ENCODE measurements at places on chromosomes 6 and 20. TPM values are rescaled to one million over a fixed set of nuclear protein-coding genes. Genes with fewer than 3 reads are reported as not detected.
A peak's percentile ranks its signal among the peaks of the same experiment; 100 is the strongest.

GRCh38 chr6:39956936-39957335 is 22.7 kb upstream of the MOCS1 start:
- H3K36me3 ChIP-seq: no peaks in the 10 kb centered on the region

- H3K4me1 ChIP-seq: peaks cover 12% of the 10 kb centered on the region
- DNase-seq: no peak
- H3K27me3 ChIP-seq: peaks cover 6% of the 10 kb centered on the region
- H3K27ac ChIP-seq: no peak overlapping the region
- no peak overlapping the region for H3K4me3 ChIP-seq
- no peaks in the 10 kb centered on the region for H3K36me3 ChIP-seq
These were observed 227.4 kb downstream of the PHACTR1 start for GRCh38 chr6:12944001-12944400.

ISM1 gene
- not detected for total RNA-seq

CASS4 gene
- total RNA-seq: 13.2 TPM

DNA sequence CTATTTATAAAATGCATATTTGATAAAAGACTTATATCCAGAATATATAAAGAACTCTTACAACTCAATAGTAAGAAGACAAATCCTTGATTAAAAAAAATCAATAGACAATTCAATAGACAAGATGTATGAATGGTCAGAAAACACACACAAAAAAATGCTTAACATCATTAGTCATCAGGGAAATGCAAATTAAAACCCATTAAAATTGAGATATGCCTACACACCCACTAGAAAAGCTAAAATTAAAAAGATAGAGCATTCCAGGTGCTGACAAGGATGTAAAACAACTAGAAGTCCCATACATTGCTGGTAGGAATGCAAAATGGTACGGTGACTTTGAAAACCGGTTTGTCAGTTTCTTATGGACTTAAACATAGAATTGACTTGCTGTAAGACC is 127.1 kb downstream of the TFAP2B start:
- H3K4me3 ChIP-seq: no peak overlapping the region
- H3K36me3 ChIP-seq: no peaks in the 10 kb centered on the region
- H3K4me1 ChIP-seq: no peaks in the 10 kb centered on the region
- DNase-seq: no peak

POM121L2 gene
- total RNA-seq: not detected

DNA sequence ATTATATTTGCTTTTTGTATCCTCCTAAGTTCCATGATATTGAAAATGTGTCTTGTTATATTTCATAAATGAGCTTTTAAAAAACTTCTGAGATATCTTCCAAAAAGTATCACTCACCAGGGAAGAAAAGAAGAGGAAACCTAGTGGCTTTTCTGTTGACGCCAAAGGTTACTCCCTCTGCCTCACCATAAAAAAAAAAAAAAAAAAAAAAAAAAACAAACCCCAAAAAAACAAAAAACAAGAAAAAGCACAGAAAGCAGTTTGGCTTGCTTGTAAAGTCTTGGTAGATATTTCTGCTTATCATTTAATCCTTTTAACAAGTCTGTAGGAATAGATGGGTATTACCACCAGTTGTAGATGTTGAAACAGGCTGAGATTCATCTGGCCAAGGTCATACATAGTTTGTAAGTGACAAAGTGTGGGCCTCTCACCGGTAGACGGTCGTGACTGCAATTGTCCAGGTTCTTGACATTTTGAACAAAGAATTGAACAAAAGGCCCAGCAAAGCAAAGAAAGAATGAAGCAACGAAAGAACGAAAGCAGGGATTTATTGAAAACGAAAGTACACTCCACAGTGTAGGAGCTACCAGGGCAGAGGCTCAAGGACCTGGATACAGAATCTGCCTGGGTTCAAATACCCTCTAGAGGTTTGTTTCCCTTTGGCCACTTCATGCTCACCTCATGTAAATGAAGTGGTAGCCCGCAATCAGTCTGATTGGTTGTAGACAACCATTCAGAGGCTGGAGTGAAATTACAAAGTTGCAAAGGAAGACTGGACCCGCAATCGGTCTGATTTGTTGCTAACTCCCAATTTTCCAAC is 11.6 kb upstream of the ELOVL5 start:
- DNase-seq: no peak
- peak overlapping the region; percentile 87 for H3K4me3 ChIP-seq
- H3K27ac ChIP-seq: peak overlapping the region; percentile 97
- H3K4me1 ChIP-seq: peaks cover 48% of the 10 kb centered on the region

SPATA2 gene
- 9.0 TPM for total RNA-seq

PDE10A gene
- not detected for total RNA-seq

BEND6 gene
- total RNA-seq: not detected

CLDN20 gene
- not detected for total RNA-seq

DNA sequence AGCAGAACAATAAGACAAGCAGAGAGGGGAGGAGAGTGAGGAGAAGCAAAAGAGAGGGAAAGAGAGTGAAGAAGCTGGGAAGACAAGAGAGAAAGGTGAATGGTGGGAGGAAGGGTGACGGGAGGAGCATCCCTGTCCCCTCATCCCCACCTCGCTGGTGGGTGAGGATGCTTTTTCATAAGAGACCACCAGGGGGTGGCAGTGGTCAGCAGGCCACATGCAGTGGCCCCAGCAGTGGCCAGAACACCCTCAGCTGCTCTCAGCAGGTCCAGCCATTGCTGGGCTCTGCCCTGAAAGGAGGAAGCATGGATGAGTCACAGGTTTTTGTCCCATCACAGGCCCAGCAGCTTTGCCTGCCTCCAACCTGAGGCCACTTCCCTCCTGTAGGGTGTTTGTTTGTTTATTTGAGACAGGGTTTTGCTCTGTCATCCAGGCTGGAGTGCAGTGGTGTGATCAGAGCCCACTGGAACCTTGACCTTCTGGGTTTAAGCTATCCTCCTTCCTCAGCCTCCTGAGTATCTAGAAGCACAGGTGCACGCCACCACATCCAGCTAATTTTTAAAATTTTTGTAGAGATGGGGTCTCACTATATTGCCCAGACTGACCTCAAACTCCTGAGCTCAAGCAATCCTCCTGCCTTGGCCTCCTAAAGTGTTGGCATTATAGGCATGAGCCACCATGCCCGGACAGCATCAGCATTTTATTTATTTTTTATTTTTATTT is 24.0 kb downstream of the FGD2 start:
- no peak overlapping the region for H3K4me3 ChIP-seq
- peak; percentile 63 for DNase-seq
- peaks cover 29% of the 10 kb centered on the region for H3K36me3 ChIP-seq
- no peaks in the 10 kb centered on the region for H3K27me3 ChIP-seq
- peak overlapping the region; percentile 86 for H3K27ac ChIP-seq

SLC24A3 gene
- total RNA-seq: not detected

C20orf144 gene
- 0.33 TPM for total RNA-seq

ZFP57 gene
- total RNA-seq: not detected

SIRPB1 gene
- 5.1 TPM for total RNA-seq

DNA sequence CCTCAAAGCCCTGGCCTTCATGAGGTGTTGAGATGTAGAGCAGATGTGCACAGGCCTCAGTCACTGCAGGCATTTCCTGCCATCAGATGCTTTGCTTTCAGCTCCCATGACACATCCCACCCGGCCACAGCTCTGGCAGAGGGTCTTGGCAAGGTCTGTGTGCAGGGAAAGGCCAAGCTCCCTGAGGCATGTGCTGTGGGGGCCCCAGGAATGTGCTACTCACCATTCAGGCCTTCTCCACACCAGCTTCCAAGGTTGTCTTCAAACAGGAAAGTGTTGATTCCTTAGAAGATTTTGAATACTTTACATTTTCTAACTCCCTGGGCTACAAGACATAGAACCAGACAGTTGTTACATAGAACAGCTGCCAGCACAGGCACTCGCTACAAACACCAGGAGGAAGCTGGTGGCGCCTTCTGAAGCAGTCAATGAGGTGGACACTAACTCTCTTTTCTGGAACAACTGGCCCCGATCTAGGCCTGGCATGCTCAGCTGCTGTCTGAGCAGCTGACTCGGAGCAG is 27.8 kb downstream of the CASS4 start:
- H3K27ac ChIP-seq: peak overlapping the region; percentile 87
- H3K4me3 ChIP-seq: no peak overlapping the region
- DNase-seq: no peak
- peaks cover 48% of the 10 kb centered on the region for H3K36me3 ChIP-seq
- H3K4me1 ChIP-seq: peaks cover 53% of the 10 kb centered on the region

GRCh38 chr6:7445101-7445500 is 55.5 kb downstream of the RIOK1 start:
- no peak overlapping the region for H3K4me3 ChIP-seq
- peaks cover 10% of the 10 kb centered on the region for H3K27me3 ChIP-seq
- peaks cover 5% of the 10 kb centered on the region for H3K4me1 ChIP-seq
- DNase-seq: no peak
- no peak overlapping the region for H3K27ac ChIP-seq

DNA sequence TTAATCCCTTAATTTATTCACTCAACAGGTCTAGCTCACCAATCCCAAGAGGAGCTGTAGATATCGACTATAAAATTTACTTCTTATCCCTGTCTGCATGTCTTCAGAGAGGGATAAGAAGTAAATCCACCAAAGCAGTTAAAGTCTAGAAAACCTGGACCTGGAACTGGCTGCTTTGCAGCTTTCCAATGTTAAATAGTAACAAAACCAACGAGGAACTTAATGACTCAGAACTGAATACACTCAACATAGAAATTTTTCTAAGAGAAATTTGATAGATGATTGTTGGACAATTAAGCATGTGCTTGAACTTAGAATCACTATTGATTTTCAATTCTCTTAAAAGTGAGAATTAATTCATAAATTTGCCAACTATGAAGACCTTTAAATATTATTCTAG is 11.5 kb upstream of the TMEM244 start:
- H3K4me1 ChIP-seq: peaks cover 21% of the 10 kb centered on the region
- no peak overlapping the region for H3K4me3 ChIP-seq
- no peak overlapping the region for H3K27ac ChIP-seq
- DNase-seq: no peak
- H3K36me3 ChIP-seq: peaks cover 2% of the 10 kb centered on the region
- peaks cover 3% of the 10 kb centered on the region for H3K27me3 ChIP-seq

DNA sequence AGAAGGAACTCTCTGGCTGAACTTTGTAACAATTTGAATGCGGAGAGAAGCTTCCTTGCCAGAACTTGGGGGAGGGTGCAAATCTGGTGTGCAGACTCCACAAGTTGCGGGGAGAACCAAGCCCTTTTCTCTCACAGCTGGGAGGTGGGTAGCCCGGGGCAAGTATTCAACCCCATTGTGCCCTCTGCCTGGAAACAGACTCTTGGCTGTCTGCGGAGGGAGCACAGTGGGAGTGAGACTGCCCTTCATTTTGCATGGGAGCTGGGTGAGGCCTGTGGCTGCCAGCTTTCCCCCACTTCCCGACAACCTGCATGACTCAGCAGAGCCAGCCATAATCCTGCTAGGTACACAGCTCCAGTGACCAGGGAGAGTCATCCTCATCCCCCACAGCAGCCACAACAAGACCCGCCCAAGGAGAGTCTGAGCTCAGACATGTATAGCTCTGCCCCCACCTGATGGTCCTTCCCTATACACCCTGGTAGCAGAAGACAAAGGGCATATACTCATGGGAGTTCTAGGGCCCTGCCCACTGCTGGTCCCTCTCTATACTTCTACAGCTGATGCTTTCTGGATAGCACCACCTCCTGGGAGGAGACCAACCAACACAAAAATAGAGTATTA is 29.4 kb upstream of the TPD52L1 start:
- H3K4me3 ChIP-seq: no peak overlapping the region
- H3K36me3 ChIP-seq: no peaks in the 10 kb centered on the region
- no peaks in the 10 kb centered on the region for H3K4me1 ChIP-seq
- no peak overlapping the region for H3K27ac ChIP-seq
- peaks cover 6% of the 10 kb centered on the region for H3K27me3 ChIP-seq

DBNDD2 gene
- 13.1 TPM for total RNA-seq

OXT gene
- not detected for total RNA-seq

GRCh38 chr20:32999603-33000250 is 4.5 kb downstream of the SUN5 start:
- no peak overlapping the region for H3K4me3 ChIP-seq
- peaks cover 4% of the 10 kb centered on the region for H3K4me1 ChIP-seq
- no peak for DNase-seq
- no peaks in the 10 kb centered on the region for H3K27me3 ChIP-seq

DNA sequence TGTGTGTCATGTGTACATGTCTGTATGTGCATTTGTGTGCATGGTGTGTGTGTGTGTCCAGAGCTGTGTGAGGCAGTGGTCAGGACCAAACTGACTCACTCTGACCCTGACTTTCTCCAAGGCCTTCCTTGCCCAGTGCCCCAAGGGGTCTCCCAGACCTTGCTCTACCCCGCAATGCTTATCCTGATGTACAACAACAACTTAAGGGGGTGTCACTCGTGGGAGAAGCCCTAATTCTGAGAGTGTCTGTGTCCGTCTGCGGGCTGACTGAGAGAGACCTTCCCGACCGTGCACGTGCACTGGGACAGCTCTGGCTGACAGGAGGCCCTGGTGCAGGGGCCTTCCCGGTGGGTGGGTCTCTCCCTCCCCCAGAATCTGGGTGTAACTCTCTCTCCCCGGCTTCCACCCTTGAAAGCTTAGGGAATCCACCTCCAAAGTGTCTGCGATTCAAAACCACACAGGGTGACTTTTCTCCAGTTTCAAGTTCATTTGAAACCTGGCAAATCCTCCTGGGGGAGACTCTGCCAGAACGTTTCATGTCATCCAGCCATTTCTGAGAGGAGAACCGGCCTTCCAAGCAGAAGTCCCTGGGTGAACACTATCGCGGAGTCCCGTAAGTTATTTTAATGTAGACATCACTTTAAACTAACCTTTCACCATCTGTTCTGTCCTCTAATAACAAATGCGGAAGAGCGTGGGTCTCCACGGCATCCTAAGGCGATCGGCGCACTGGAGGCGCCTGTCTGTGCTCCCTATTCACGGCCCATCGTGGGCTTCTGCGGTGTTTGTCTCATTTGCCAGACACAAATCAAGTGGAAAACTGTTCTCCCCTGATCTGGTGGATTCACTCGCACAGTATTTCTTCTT is 225.5 kb downstream of the TAF4 start:
- DNase-seq: no peak
- H3K27me3 ChIP-seq: no peaks in the 10 kb centered on the region
- no peaks in the 10 kb centered on the region for H3K36me3 ChIP-seq

C6orf132 gene
- 0.10 TPM for total RNA-seq

GRCh38 chr6:168462289-168462853 is 21.4 kb downstream of the SMOC2 start:
- no peaks in the 10 kb centered on the region for H3K4me1 ChIP-seq
- H3K27ac ChIP-seq: no peak overlapping the region
- H3K36me3 ChIP-seq: no peaks in the 10 kb centered on the region
- no peak for DNase-seq
- H3K27me3 ChIP-seq: no peaks in the 10 kb centered on the region
- no peak overlapping the region for H3K4me3 ChIP-seq

All from activated CD4-positive, alpha-beta memory T cell treated with anti-CD3 and anti-CD28 coated beads, Interleukin-2, amount 10 ng/mL, durations not matched to agents 7 days and 5 days (primary cell).